Mammary epithelial cell (primary cell): ENCODE measurements at places on chromosomes 4 and X.

DNA sequence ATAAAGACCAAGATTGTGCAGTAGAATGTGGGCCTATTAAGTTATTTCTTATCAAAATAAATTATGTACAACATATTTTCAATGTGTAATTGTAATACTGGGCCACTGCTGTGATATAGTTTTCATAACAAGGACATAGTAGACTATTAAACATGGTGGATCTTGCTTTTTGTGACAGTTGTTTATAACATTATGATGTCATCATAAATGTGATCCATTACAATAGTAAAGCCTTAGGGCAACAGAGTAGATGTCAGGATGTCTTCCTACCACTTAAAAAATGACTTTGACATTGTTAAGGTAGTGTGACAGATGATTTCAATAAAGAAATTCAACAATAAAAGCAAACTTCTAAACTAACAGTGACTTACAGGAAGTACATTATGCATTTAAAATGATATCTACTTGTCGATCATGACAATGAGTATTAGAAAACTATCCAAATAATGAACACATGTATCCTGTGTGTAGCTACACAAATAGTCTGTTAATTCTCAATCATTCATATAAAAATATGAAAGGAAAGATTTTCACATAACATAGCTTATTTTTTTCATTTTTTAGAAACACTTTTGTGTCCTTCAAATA lies 5.3 kb upstream of the AGA start:
- DNase-seq: no peak

- no peak for DNase-seq
Measured at GRCh38 chr4:7326306-7326692, 108.4 kb downstream of the PSAPL1 start.

DNA sequence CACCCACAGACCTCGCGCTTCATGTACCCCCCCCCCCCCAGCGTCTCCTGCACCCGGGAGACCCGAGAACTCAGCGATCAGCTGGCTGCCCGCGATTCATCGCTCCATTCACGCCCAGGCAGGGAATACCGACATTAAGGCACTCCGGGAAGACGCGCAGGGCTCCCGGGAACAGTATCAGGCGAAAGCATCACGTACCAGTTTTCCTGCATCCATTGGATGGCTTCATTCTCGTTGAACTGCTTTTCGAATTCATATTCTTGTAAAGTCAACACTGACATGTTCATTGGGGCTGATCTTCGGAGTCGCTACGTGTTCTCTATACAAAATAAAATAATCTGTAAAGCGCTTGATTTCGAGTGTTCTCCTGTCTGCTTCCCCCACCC lies 373 bp downstream of the ELOVL6 start:
- DNase-seq: peak; percentile 37

DNA sequence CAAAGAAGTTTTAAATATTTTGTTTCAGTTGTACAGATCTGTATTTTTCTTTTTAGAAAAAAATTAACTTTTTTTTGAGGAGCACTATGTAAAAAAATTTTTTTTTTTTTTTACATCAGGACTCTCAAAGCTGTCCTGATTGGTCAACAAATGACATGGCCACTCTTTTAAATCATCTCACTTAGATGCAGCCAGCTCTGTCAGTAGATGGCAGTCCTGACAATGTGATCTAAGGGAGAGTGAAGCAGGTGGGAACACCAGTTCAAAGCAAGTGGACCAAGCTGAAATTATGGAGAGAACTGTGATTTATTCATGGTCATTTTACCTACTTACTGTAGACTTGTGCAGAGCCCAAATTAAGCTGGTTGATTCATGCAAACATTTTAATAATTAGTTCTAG lies 174.7 kb upstream of the GPRIN3 start:
- DNase-seq: peak; percentile 39

- DNase-seq: no peak
Measured at GRCh38 chr4:808860-809570, 16.9 kb downstream of the CPLX1 start.

- no peak for DNase-seq
Measured at GRCh38 chr4:1772853-1773538, 20.1 kb upstream of the FGFR3 start.

- DNase-seq: no peak
Measured at GRCh38 chr4:54657185-54657550, 589 bp upstream of the KIT start.

- no peak for DNase-seq
Measured at GRCh38 chr4:188328966-188329365, 189.7 kb downstream of the TRIML1 start.

DNA sequence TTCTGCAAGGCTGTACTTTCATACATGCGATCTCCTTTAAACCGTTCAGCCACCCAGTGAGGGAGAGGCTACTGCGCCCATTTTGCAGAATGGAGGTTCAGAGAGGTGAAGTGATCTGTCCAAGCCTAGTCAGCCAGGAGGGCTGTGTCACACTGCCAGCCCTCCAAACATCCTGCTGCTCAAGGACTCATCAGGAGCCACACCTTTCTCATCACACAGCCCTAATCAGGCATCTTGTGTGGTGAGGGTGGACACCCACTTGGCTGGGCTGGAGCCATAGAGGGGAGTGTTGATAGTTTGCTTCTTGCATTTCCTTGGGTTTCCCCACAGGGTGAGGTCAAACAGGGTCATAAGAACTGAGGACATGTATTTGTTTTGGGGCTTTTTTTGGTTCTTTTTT lies 5.4 kb upstream of the CXCR3 start:
- DNase-seq: no peak

- no peak for DNase-seq
Measured at GRCh38 chr4:173013232-173013930, 155.2 kb upstream of the GALNT7 start.

GRCh38 chr4:38178392-38178995 lies 218.3 kb downstream of the PTTG2 start:
- DNase-seq: no peak

GRCh38 chrX:100883654-100884053 lies 9.5 kb upstream of the NOX1 start:
- no peak for DNase-seq

DNA sequence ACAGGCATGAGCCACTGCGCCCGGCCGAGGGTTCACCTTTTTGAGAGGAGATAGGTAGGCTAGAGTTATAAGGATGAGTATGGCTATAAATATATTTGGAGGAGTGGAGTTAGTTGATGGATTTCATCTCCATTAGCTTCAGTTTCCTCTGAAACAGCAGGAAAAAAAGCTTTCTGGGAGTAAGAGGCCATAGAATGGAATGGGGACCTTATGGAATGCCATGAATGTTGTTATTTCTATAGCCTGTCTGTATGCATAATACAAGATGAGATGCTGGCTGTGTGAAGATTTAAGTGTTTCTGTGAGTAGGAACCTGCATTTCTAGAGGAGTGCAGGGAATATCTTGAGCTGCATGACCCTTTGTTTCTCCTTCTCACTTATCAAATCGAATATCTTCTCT lies 114.9 kb upstream of the ARX start:
- DNase-seq: no peak

GRCh38 chr4:40987151-40987550 lies 227.2 kb downstream of the APBB2 start:
- no peak for DNase-seq

- no peak for DNase-seq
Measured at GRCh38 chr4:144819591-144819990, 173.6 kb downstream of the HHIP start.

GRCh38 chrX:50920132-50920531 lies 9.6 kb downstream of the BMP15 start:
- peak; percentile 23 for DNase-seq

DNA sequence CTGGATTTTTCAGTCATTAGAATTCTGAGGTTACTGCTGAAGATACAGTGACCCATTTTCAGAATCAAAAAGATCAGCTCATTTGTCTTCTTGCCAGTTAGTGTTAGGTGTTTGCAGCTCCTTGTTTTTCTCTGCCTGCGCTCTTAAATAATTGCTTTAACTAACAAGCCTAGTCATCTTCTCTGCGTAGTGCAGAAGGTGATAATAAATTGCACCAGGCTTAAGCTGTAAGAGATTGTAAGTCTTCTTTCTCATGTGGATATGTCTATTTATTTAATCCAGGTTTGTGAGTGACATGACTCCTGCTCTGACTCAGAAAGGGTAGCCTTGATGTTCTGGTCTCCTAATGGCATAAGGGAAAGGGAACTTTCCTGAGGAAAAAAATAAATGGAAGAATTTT lies 167.2 kb downstream of the CEP135 start:
- no peak for DNase-seq
